ENCODE measurements at places on chromosomes 5 and 9.

- no peak for DNase-seq
These were observed 38.9 kb upstream of the FOXB2 start for GRCh38 chr9:76980566-76980965.

DNA sequence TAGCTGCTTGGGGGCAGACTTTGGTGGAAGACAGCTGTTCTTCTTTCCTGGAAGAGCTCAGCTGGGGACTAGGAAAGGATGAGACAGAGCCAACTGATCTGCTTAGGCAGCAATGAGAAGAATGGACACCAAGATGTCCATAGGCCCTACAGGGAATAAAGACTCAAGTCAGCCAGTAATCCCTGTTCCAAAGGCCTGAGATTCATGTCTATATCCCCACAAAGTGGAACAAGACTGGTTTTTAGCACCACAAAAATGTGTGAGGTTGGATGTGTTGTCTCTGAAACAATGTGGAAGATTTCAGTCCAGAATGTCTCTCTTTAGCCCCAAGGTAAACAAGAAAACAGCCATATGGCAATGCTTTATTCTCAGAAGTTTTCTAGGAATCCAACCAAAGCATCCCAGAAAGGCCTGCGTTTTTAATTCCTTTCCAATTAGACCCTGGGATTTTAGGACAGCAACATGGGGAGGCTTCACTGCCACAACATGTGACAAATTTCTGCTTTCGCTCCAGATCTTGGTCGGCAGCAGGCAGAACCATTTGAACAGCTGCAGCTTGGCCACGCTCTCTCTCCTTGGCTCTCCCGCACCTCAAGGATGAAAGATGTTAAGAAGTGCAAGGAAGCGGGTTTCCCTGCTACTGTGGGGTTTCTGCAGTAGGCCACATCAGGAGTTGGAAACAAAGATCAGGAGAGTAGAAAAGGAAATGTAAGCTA, 245.1 kb downstream of the FSTL4 start:
- DNase-seq: no peak

GRCh38 chr5:74118071-74118470, 492.1 kb downstream of the ARHGEF28 start:
- DNase-seq: no peak

- DNase-seq: no peak
These were observed 109.4 kb downstream of the MAT2B start for GRCh38 chr5:163614787-163615186.

DNA sequence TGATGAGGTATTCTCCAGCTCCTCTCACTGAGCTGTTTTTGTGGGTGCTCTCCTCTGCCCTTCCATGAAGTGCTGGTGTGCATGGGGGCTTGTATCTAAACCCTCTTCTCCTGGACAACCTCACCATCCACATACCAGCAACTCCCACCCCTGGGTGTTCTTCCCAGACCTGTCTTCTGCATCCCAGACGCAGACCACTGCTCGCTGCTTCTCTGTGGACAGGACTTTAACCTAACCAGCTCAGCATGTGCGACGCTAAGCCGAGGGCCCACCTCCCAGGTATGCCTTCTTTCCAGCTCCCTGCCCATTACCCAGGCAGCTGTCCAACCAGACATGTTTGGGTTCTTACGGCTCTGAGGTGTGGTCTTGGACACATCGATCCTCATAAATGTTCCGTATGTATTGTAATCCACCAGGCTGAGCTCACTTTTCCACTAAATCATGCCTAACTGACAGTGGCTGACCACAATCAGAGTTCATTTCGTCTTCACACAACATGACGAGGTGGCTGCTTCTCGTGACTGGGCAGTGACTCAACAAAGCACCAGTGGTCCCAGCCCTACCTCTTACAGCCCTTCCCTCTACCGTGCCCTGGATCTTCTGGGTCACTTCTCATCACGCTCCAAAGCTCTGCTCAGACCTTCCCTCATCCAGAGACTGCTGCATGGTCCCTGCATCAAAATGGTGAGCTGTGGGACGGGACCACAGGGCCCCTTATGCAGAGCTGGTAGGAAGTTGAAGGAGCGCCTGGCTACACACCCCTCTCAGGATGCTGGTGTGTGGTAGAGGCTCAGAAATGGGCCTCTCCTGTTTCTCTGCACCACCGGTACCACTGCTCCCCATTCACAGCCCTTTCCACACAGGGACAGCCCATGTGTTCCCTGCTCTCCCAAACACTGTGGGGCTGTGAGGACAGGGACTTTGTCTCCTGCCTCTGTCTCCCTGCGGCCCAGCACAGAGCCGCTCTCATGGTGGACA, 9.6 kb upstream of the PTGES2 start:
- no peak for DNase-seq

GRCh38 chr5:149420545-149421371, 41.7 kb upstream of the IL17B start:
- DNase-seq: no peak

DNA sequence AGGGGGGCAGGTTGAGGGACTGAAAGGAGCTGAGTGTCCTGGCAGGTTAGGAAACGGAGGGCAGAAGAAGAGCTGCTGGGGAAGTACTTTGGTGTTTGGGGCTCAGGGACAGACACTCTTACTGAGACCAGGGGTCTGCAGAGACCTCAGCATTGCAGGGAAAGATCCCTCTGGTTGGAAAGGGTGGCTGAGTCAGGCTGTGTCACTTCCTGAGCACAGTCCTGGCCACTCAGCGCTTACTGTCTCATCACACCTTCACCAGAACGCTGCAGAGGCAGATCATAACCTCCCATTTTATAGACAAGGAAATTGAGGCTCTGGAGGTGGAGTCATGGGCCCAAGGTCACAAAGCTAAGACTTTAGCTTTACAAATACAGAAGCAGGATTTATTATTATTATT, 54.3 kb downstream of the LMX1B start:
- DNase-seq: no peak

DNA sequence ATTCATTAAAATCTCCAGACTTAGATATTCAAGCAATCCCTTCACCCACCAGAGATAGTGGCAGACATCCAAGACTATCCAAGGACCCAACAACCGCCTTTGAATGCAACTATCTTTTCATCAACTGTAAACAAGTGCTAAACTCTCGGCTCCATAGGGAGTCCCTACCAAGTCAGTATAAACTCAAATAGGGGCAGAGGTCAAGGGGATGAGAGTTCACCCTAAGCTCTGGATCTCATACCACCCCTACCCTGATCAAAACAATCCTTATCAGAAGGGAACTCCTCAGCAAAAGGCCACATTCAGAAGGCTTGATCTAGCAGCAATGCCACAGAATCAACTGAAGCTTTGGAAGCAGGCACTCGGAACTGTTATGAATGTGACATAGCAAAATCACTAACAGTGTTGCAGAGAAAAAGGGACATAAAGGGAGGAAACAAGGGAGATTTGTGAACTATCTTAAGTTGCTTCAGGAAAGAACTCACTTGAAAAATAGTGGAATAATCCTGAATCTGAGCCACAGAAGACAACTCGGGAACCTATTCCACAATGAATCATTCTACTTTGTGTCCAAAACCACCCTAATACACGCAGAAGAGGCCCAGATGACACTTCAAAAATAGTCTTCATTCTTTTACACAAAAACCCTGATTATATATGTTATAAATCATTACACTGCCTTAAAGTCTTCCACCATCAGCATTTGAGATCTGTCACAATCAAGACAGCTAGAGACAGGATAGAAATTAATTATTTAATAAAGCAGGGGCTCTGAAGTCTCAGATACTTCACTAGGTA, 49.8 kb downstream of the NR6A1 start:
- no peak for DNase-seq

DNA sequence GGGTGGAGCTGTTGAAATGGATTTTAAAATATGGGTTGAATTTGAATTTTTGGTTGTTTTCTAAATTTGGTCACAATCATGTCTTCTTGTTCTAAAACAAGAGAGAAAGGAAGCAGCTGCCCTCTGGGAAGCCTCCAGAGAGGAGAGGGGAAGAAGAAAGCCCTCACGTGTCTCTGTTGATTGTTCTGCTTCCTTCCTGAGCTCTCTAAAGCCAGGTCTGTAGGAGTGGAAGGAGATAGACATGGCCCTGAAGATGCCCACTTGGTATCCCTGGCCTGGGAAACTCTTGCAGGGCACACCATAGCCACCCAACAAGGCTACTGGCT, 59.6 kb downstream of the GALNT12 start:
- no peak for DNase-seq

- no peak for DNase-seq
These were observed 73.0 kb downstream of the C9orf85 start for GRCh38 chr9:71984403-71984802.

GRCh38 chr9:86351880-86352279, 2.3 kb downstream of the TUT7 start:
- no peak for DNase-seq
